ENCODE measurements at places on chromosomes 12 and 14. TPM values are rescaled to one million over a fixed set of nuclear protein-coding genes. Genes with fewer than 3 reads are reported as not detected.

Gene TAS2R7
- not detected for total RNA-seq

Gene LRIG3
- total RNA-seq, result 8.9 TPM

Gene VRTN
- total RNA-seq, result not detected

Gene TAS2R9
- not detected for total RNA-seq

Gene GLT8D2
- 1.2 TPM for total RNA-seq

Measured in SK-MEL-5 (cell line).